ENCODE measurements at places on chromosomes 3 and 15.

DNA sequence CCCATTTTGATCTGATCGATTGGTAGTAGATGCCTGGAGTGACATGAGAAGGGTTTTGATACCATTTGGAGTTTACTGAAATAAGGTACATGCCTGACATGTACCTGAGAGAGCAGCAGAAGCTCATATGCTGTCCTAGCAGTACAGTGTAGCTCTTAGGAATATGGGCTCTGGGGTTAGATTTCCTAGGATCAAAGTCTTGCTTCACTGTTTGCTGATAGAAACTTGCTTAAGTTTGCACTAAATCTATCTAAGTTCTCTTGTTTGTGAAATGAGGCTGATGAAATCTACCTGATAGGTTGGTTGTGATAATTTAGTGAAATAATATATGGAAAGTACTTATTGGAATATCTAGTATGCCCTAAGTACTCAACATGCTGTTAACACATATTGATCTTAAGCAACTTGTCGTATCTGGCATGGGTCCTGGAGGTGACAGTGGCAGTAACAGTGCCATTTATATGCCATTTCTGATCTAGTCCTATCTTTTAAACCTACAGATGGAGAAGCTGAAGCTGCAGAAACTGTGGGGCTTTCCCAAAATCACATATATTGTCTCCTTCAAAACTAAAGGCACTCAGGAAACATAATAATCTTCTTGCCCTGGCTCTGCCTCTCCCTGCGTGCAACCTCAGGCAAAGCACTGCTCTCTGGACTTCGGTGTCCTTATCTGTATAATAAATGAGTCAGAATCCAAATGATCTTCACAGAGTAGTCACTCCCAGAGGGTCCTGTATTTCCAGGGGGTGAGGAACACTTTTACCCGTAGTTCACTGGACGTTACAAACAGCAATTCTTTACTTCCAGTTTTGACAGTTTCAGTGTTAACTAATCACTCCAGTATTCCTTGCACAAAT, 223.6 kb upstream of the SETMAR start:
- no peak for DNase-seq

DNA sequence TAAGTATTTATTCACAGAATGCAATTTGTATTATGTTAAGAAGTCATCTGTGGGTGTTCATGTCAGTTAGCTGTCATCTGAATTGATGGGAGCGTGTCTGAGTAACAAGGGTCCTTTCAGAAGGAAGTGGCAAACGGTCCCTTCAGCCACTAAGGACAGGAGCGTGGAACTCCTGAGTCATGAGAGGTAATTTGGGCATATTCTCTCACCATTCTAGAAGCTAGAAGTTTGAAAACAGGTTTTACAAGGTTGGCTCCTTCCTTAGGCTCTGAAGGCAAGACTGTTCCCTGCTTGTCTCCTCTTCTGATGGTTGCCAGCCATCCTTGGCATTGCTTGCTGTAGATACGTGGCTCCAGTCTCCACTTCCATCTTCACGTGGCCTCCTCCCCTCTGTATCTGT, 19.7 kb downstream of the ABHD2 start:
- DNase-seq, result no peak

GRCh38 chr15:28123408-28124023, 24.4 kb upstream of the OCA2 start:
- peak; percentile 63 for DNase-seq

DNA sequence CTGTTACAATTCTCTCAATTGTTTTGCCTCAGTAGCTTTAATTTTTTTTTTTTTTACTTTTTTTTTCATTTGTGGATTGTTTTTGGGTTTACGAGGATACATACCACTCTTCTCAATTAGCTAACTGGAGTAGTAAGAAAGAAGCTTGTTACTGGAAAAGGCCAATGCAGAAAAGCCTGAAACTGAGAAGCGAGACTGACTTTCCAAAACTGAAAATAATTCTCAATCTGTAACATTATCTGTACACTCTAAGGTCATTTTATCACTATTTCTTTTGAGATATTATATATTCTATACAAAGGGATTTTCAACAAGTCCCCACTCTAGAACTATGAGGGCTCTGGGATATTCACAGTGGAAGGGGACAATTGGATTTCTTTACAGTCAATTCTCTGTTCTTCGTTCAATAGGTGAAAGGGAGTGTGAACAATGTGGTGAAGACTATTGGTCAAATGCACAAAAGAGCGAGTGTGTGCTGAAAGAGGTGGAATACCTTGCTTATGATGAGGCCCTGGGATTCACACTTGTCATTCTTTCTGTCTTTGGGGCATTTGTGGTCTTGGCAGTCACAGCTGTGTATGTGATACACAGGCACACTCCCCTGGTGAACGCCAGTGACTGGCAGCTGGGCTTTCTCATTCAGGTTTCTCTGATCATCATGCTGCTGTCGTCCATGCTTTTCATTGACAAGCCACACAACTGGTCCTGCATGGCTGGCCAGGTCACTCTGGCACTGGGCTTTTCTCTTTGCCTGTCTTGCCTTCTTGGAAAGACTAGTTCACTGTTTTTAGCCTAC, 83.9 kb upstream of the KCNAB1 start:
- DNase-seq, result no peak

DNA sequence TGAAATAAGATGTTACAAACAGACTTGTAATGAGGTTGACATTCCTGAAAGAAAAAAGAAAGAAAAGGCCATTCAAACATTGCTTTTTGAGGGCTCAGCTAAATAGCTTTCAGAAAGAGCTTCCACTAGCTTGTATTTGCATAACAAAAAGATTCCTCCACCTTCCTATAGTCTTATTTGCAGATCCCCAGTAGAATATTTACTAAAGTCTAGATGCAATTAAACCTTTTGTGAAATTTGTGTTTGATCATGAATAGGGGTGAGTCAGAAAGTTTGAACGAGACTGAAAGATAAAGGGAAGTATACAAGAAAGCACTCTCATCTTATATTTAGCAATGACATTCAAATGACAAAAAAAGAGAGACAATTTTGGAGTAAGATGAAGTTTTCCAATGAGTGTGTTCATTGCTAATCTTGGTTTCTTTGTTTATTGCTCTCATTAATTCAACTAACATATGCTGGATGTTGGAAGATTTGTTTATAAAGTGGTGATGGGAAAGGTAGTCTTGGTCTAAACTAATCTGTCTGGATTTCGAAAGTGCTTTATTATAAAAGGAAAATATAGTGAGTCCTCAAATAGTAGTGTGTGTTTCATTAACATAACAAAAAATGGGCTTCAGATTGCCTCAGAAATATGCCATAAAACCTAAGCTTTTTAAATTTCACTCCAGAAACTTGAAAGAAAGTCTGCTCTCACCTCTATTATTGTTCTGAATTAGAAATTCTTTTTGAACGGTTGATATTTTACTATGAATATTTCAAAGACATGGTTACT, 9.1 kb upstream of the CADPS start:
- DNase-seq, result no peak

GRCh38 chr3:100059472-100059871, 54.8 kb downstream of the FILIP1L start:
- DNase-seq, result no peak

GRCh38 chr3:8765528-8765927, 3.9 kb downstream of the OXTR start:
- no peak for DNase-seq

- no peak for DNase-seq
Measured at GRCh38 chr3:39185959-39186691, 6.3 kb downstream of the XIRP1 start.

- no peak for DNase-seq
Measured at GRCh38 chr3:157235291-157235690, 75.3 kb upstream of the CCNL1 start.

DNA sequence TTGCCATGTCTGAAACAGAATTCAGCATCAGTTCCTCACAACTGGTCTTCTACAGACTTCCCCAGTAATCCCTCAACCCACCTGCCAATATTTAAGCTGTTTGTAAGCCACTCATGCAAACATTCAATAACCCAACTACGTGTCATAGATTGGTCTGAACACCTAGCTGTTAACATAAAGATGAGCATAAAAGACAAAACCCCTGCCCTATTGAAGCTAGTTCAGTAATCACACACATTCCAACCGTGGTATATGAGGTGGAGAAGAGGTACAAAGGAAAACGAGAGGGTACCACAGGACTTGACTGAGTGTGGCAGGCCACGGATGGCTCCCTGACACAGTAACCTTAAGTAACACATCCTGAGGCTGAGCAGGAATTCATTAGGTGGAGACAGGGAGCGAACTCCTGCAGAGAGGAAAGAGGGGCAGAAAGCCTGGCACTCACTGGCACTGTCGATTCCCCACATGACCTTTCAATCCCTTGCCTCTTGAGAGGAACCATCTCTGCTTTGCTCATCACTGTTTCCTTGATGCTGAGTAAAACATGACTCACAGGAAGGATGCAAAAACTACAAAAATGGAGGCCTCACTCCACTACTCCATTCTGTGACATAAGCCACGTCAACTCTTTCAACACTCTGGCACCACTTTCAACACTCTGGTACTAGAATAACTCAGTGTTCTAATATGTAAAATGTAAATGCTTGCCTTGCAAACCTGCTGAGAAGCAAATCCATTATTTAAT, 31.3 kb downstream of the RPN1 start:
- peak; percentile 26 for DNase-seq

GRCh38 chr3:139319428-139320402, 24.1 kb upstream of the MRPS22 start:
- DNase-seq, result no peak

DNA sequence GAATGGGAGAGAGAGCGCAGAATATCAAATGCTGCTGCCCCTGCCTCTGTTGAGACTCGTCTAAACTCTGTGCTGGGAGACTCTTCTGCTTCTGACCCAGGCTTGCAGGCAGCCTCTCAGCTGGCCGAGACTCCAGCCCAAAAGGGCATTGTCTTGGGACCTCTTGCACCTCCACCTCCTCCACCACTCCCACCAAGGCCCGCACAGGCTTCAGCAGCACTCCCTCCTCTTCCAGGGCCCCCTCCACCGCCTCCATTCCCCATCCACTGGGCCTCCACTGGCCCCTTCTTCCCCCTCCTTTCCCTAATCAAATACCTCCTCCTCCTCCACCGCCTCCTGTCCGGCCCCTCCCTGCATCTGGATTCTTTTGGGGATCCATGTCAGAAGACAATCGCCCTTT, 31.3 kb downstream of the GMNC start:
- no peak for DNase-seq

GRCh38 chr3:168511428-168512014, 415.8 kb upstream of the GOLIM4 start:
- no peak for DNase-seq

GRCh38 chr15:62323353-62323890, 158.3 kb upstream of the C2CD4B start:
- no peak for DNase-seq

DNA sequence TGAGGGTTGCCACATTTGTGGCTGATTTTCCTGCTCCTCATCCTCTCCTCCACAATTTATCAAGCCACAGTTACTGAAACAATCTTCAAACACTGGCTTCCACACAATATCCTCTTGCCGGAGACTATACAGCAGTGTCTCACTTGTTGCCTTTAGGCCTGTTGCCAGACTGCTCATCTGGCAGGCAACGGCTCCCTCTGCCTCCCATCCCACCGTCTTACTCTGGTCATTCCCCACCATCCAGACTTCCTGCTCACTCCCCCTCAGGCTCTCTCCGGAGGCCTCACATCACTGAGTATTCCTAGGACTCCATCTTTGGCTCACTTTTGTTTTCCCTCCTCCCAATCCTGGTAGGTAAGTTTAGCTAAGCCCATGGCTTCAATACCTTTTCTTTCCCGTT, 301.9 kb downstream of the IL20RB start:
- DNase-seq, result no peak

- no peak for DNase-seq
Measured at GRCh38 chr3:139108253-139108969, 63.7 kb upstream of the PRR23C start.

GRCh38 chr3:175186511-175186910, 327.4 kb downstream of the NAALADL2 start:
- no peak for DNase-seq

DNA sequence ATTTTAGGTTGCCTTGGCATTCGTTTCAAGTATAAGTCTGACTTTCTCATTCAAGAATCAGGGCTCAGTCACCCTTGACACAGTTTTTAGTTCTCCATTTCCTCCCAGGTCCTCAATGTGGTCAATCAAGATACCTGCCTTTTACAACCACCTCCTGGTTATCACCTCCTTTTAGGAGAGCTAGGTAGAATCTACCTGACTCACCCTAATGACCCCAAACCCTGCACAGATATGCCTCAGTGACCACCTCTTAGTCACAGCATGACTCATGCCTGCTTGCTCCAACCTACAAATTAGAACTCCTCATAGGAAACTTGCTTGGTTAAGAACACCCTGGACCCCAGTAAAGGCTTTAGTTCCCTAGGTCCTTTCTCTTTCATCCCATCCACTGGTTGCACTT, 22.5 kb downstream of the DMXL2 start:
- DNase-seq, result no peak

DNA sequence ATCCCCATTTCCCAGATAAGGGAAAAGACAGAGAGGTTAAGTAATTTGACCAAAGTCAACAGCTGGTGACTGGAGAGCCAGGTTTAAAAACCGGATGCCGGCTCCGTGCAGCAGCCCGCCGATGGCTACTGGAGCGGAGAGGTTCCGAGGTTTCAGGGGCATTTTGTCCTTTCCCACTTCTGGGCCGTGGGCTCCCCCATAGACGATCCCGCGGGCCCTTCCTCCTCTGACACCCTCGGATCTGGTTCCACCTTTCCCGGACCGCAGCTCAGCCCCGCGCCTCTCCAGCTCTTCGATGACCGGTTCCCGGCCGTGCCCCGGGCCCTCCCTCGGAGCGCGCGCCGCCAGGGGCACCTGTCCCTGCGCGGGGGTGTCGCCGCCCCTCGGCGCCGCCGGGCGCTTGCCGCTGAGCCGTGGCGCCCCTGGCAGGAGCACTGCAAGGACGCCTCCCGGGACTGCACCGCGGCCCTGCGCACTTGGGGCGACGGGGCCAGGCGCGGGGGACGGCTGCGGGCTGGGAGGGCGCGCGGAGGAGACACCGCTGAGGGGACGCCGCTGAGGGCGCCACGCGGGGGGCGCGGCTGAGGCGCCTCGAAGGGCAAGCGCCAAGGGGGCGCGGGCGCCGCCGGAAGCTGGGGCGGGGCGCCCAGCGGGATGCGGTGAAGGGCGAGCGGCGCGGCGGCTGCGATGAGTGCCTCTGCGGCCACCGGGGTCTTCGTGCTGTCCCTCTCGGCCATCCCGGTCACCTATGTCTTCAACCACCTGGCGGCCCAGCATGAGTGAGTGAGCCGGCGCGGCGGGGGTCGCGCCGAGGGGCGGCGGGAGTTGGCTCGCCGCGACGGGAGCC, at the start of gene TM6SF1:
TSS of gene TM6SF1 (plus strand) at position 652 of the 847 bp plus-strand sequence. CDS start at position 688, 36 bp downstream.
- peak; percentile 30 for DNase-seq

- no peak for DNase-seq
Measured at GRCh38 chr3:187464682-187465081, 96.5 kb downstream of the RTP4 start.

GRCh38 chr3:49217688-49218470, 46.5 kb downstream of the KLHDC8B start:
- no peak for DNase-seq

DNA sequence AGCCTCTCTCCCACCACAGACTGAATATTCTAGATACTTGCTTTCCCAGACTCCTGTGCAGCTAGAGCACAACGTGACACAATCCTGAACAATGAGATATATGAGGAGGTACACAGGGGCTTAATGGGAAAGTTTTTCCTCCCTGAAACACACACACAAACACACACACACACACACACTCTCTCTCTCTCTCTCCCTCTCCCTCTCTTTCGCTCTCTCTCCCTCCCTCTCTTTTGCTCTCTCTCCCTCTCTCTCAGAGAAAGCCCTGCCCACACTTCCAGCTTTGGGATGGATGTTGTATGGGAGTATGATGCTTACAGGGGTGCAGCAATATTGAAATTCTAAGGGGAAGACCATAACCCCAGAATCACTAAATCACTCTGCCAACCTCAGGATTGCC, 110.1 kb downstream of the PLD1 start:
- no peak for DNase-seq
